ENCODE measurements at places on chromosomes 12 and 14. TPM values are rescaled to one million over a fixed set of nuclear protein-coding genes. Genes with fewer than 3 reads are reported as not detected.

KLHL33 gene
- 0.05 TPM for total RNA-seq

SYT1 gene
- 44.9 TPM for total RNA-seq

C14orf132 gene
- total RNA-seq, result 3.4 TPM

KRT79 gene
- not detected for total RNA-seq

ITGB7 gene
- 1.9 TPM for total RNA-seq

KRT2 gene
- total RNA-seq, result not detected

All from HCT116 (cell line).